ENCODE measurements at places on chromosomes 11 and 22.

DNA sequence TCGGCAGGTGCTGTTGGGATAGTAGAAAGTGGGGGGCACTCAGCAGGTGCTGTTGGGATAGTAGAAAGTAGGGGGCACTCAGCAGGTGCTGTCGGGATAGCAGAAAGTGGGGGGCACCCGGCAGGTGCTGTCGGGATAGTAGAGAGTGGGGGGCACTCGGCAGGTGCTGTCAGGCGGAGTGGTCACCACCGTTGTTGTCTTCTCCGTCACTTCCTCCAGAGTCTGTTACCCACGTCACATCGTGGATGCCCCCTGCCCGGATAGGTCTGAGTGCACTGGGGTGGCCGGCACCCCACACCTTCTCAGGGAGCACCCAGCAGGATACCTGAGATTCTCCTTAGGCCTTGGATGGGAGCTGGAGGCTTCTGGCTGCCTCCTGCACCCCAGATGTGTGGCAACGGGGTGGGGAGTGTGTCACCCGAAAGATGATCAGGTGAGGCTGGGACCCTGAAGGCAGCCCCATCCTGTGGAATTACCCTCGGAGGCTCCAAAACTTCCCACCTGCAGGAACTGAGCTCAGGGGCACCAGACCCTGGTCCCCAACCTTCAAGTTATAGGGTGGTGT lies 24.1 kb upstream of the KRTAP5-7 start:
- DNase-seq, result no peak

DNA sequence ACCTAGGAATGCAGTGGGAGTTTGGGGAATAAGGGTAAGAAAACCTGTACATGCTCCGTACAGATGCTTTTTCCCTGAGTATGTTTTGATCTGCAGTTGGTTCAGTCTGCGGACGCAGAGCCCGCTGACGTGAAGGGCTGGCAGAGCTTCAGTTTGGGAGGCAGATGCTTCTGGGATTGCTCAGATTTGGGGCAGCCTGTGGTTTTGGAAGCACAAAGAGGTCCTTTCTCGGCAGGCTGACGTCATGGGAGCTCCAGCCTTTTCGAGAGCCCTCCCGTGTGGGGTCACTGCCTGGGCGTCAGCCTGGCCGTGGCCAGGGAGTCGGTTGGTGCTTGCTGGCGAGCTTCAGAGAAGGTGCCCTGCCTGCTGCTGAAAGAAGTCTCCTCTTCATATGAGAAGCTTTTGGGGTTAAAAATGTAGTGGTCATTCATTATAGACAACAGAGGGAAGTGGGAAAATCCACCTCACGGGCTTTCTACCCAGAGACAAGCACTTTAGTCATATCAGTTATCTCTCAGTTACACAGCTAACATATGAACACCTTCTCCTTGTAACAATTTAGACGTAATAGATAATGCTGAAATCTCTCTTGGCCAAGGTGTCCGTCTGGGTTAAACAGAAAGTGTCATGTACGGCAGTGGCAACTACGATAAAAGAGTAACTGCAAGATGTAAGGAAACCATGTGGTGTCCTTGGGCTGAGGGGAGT lies 26.8 kb downstream of the TPCN2 start:
- no peak for DNase-seq

GRCh38 chr22:35622191-35622913 lies 5.2 kb upstream of the MB start:
- DNase-seq, result no peak

GRCh38 chr11:26958702-26959049 lies 35.2 kb upstream of the FIBIN start:
- DNase-seq, result no peak

DNA sequence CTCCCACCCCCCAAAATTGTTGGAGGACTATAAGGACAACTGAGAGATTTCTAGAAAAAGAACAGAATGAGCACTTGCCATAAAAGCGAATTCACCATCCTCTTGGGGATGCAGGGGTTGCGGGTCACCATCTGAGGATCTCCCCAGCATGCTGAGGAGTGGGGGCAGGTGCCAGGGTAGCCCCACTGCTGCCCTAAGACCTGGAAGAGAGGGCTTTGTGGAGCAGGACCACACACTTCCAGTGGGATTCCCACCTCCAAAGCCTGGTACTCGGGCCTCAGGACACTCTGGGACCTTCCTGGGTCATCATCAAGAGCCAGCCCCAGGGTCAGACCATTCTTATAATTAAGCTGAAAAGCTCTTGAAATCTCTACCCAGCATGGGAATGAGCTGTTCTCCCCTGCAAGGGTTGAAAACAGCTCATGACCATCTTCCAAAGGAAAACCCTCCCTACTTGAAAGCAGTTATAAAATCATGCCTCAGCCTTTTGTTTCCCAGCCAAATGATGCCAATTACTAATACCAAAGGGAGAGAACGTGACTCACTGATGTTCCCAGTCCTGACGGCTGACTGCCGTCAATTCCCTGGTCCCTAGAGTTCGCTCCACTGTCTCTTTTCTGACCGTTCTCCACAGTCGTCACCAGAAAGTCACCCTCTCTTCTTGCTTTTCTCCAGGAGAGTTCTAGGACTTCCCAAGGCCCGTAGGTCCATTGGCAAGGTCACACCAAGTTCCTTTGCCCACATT lies 76.8 kb upstream of the CREB3L1 start:
- no peak for DNase-seq

Data from stimulated activated CD8-positive, alpha-beta memory T cell treated with anti-CD3 and anti-CD28 coated beads, Interleukin-7, amount 100 ng/mL, for 24 hours (primary cell).